ENCODE measurements at places on chromosomes 1 and 21. TPM values are rescaled to one million over a fixed set of nuclear protein-coding genes. Genes with fewer than 3 reads are reported as not detected.

Gene PGLYRP4
- not detected for polyA plus RNA-seq

Gene ANKRD65
- polyA plus RNA-seq = 0.11 TPM

Gene PRR9
- not detected for polyA plus RNA-seq

Gene NDC1
- polyA plus RNA-seq = 9.6 TPM

Gene CFHR4
- not detected for polyA plus RNA-seq

Gene OR14K1
- polyA plus RNA-seq = not detected

Gene NFASC
- 0.79 TPM for polyA plus RNA-seq

Gene LHX8
- polyA plus RNA-seq = not detected

Gene LCE2C
- not detected for polyA plus RNA-seq

Gene COL9A2
- 1.3 TPM for polyA plus RNA-seq

Gene ANXA9
- polyA plus RNA-seq = 0.16 TPM

Gene PDZK1IP1
- not detected for polyA plus RNA-seq

Gene CAPN8
- polyA plus RNA-seq = not detected

Gene F5
- not detected for polyA plus RNA-seq

Gene DCDC2B
- polyA plus RNA-seq = not detected

Gene C1orf174
- 26.7 TPM for polyA plus RNA-seq

Gene CFAP107
- polyA plus RNA-seq = not detected

Gene SPSB1
- 19.8 TPM for polyA plus RNA-seq

Gene TLR5
- 0.09 TPM for polyA plus RNA-seq

Gene TRNP1
- 63.3 TPM for polyA plus RNA-seq

Gene NBPF8
- polyA plus RNA-seq = 24.4 TPM

Gene SHE
- not detected for polyA plus RNA-seq

Gene PLA2G2D
- not detected for polyA plus RNA-seq

Gene DIO1
- polyA plus RNA-seq = not detected

Gene PNRC2
- polyA plus RNA-seq = 40.3 TPM

Gene TRIM17
- 0.39 TPM for polyA plus RNA-seq

Gene MAP1LC3C
- not detected for polyA plus RNA-seq

Gene KCNC4
- 1.9 TPM for polyA plus RNA-seq

Gene TMEM81
- 1.7 TPM for polyA plus RNA-seq

Gene SLC35D1
- 6.0 TPM for polyA plus RNA-seq

Gene EPHA2
- polyA plus RNA-seq = 72.6 TPM

Gene LRRC38
- not detected for polyA plus RNA-seq

Gene ASCL5
- polyA plus RNA-seq = not detected

Data from IMR-90 (cell line).